ENCODE measurements at places on chromosomes 6 and 20.

DNA sequence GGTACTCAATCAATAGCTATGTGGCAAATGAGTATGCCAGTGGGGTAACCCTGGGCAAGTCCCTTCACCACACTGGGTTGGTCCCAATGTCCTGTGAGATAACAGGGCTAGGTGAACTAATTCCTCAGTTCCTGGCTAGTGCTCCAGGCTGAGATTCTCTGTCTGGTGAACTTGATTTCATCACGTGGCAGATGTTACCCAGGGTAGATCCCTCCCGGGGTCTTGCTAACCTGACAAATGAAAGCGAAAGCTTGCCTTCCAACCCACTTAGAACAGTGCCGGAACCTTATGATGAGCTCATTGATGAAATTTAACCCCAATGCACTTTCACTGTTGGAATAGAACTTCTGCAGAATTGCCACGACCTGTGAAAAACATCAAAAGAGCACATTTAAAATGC lies 6.6 kb upstream of the ANKRD60 start:
- no peak for DNase-seq

DNA sequence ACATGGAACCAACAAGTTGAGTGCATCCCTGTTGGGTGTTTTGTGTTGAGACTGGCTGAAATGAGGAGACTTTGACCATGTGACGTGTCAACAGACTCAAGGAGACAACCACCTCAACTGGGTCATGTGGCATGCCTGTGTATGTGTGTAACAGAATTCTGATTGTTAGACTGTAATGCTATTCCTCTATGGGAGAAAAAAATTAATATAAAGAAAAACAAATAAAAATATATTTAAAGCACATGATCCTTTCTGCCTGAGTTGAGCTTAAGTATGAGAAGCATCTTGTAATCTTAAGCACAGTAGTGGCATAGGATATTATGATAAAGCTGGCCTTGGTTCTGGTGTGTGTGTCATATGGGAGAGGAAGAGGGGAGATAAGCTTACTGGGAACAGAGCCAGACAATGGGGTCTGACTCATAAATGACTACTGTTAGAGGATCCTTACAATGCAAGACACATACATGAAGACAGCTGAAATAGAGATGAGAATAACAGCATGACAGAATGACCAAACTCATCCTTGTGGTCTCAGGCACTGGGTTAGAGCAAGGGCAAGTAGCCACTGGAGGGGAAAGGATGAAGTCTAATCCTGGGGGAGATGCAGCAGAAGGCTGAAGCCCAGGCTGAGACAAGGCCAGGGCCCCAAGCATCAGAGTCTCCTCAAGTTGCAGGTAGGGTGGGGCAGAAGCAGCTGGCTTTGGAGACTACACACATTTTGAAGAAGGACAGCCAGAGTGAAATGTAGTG lies 9.2 kb downstream of the TP53INP2 start:
- no peak for DNase-seq

- DNase-seq: no peak
These were observed 33.6 kb upstream of the CST7 start for GRCh38 chr20:24915440-24915839.

DNA sequence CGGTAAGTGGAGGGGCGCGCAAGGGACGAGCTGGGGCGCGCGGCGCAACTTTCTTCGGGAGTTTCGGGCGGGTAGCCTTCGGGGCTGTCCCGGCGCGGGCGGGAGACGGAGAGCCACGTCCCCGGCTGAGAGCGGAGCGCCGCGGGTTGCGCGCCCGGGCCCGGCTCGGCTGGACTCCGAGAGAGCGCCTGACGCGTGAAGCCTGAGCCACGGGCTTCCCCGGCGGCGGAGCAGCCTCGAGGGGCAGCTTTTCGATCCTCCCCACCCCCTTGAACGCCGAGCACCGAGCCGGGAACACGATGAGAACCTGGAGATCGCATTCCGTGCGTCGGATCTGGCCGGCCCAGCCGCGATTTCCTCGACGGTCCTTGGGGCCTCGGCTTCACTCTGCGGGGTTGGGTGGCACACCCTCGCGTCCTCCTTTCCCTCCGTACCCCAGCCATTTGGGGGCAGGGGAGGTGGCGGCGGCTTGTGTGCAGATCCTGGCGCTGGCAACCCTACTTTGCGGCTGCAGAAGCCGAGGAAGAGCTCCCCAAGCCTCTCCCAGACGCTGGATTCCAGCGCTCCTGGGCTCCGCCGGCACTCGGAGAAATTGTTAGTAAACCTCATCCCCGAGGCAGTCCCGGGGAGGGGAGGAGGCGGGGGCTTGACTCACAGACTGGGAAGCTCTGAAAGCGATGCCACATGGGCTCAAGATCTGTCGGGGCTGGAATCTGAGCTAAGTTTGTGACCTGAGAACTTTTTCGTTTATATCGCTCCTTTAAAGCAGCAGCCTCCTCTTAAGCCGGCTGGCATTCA lies 572 bp downstream of the DSE start:
- DNase-seq: peak; percentile 25

DNA sequence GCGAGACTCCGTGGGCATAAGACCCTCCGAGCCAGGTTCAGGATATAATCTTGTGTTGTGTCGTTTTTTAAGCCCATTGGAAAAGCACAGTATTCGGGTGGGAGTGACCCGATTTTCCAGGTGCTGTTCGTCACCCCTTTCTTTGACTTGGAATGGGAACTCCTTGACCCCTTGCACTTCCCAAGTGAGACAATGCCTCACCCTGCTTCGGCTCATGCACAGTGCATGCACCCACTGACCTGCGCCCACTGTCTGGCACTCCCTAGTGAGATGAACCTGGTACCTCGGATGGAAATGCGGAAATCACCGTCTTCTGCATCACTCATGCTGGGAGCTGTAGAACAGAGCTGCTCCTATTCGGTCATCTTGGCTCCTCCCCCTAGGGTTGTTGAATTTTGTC lies 307.7 kb upstream of the DEFB115 start:
- DNase-seq: no peak

DNA sequence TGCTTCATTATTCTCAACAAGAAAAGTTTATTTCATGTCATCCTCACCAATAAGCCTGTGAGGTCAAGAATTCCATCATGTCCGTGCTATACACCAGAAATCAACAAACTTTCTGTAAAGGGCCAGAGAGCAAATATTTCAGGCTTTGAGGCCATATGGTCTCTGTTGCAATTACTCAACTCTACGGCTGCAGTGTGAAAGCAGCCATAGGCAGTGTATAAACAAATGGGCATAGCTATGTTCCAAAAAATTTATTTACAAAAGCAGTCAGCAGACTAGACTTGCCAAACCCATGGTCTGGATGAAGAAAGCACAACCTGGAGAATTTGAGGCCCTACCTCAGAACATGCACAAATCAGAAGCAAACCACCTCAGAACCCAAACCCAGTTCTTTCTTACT lies 118.5 kb downstream of the PCSK2 start:
- DNase-seq: no peak

GRCh38 chr6:134527108-134527787 lies 209.3 kb upstream of the SGK1 start:
- no peak for DNase-seq

- no peak for DNase-seq
These were observed 123.4 kb downstream of the MAP7 start for GRCh38 chr6:136426627-136427377.

- no peak for DNase-seq
These were observed 8.6 kb downstream of the BPIFB3 start for GRCh38 chr20:33062105-33062824.

- DNase-seq: no peak
These were observed 69.9 kb upstream of the SCGN start for GRCh38 chr6:25582101-25582500.

DNA sequence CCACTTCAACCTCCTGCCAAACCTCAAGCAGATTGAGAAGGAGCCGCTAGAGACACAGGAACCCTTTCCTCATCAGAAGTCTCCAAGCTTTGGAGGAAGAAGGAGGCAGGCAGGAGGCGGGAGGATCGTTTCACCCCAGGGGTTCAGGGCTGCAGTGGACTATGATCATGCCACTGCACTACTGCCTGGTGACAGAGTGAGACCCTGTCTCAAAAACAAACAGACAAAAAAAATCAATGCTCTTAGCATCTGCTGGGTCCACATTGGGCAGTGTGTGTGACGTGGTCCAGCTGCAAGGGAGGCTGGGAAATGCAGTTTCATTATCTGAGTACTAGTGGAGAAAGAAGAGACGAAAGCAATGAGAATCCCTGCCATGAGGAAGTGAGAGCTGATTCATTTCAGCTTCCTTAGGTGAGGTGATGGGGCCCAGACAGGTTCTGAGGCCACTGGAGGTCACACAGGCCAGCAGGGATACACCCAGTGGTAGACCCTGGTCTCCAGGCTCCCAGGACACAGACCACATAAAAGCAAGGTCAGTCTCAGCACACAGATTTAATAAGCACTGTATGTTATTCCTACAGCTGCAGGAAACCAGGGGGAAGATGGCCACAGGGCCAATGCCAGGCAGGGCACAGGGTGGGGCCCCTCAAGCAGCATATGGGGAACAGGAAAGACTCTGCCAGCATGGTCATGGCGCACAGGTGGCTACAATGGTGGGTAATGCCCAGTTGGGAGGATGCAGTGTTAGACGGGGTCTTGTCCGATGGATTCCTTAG lies 4.3 kb downstream of the GFRA4 start:
- DNase-seq: no peak

DNA sequence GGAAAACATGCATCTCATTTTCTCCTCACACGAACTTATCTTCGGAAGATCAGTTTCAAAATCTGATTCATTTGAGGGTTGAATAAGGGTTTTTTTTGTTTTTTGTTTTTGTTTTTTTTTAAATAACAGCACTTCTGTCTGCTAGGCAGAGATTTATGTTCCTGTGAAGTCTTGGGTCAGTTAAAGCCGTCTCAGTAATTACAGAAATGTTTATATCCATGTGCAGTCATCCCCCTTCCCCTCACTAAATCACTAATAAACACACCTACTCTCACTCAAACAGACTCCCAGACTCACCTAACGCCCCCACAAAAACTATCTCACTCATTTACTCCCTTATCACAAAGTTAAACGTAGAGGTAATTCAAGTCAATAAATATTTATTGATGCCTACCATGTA lies 214.2 kb upstream of the SUPT3H start:
- DNase-seq: no peak

GRCh38 chr6:106448000-106448426 lies 87.5 kb downstream of the CRYBG1 start:
- no peak for DNase-seq

DNA sequence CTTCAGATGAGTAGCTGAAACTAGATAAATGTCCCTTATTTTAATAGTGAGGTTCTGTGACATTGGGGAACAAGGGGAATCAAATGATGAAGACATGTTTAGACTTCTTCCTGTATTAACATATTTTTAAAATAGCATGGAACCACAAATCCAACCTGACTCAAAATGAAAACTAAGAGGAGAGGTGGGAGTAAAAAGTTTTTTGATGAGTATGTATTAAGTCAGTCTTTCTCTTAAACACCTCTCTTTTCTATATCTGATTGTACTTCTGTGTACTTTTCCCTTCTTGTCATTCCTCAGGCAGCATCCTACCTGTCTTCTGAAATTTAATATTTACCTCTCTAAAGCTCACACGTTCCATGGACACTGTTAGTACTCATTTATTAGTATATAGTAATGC lies 8.7 kb upstream of the SDHAF4 start:
- no peak for DNase-seq

DNA sequence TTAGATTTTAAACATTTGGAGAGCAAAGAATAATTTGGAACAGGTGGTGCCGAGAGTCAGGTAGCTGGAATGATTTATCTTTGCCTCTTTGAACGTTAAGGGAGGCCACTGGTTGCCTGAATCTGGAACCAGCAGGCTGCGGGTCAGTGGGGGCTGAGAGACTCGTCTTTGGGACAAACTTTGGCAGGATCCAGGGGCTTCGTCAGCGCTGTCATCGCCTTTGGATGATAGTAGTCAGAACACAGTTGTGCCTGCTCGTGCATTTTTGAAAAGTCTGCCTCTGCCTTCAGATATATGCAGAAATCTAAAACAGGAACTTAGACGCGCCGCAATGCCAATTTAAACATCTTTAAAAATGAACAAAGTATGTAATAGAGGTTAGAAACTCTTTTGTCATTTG lies 5.0 kb downstream of the EYA2 start:
- no peak for DNase-seq

DNA sequence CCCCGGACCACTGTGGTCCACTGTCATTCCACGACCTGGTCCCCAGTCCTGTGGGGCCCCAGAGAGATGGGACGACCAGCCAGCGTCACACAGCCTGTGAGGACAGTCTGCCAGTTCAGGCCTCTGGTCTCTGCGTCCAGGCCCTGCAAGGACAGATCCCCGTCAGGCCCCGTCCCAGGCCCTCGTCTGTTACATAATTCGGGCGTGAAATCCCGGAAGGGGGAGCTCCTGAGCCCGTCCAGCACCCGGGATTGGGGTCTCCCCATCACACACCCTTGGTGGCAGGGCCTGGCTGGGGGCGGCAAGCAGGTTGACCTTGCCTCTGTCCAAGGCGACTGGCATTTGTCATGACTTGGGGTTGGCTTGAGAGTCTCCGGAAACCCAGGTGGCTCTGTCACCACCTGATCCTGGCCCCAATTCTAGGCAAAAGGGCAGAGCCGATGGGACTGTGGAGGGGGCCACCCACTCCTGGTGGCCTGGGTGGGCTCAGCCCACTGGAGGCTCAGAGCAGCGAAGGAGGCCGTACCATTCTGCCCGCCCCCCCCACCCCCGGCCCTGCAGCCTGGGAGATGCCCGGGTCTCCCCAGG lies 73.8 kb upstream of the GATA5 start:
- no peak for DNase-seq

GRCh38 chr20:58076405-58076804 lies 152.0 kb downstream of the ANKRD60 start:
- no peak for DNase-seq

- DNase-seq: peak; percentile 67
These were observed 8.3 kb downstream of the PI16 start for GRCh38 chr6:36962874-36963273.

DNA sequence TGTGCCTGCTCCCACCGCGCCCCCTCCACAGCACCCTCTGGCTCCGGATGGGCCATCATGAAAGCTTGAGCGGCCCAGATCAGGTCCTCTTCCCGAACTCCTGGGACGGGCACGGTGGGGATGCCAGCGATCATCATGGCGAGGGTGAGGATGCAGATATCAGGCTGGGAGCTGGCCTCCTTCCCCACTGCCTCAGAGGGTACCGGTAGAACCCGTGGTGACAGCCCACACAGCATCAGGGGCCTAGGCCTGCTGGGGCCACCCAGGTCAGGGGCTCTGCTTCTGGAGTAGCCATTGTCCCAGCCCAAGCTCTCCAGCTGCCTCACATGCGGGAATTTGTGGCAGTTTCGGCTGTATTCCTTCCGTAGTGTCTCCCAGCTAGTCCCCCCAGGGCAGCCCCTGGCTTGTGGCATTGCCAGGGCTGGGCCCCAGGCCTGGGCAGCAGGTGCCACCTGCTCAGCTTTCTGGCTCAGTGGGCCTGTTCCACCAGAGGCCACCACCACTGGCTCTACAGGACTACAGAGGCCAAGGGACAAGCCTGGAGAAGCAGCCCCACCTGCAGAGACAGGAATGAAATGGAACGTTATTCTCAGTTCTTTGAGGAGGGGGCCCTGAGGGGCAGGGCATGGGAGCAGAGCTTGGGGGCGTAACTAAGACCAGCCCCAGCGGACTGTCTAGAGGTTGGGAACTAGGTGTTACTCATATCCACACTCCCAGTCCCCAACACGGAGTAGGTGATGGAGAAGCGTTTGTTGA lies 654 bp downstream of the SPATA25 start:
- DNase-seq: no peak
